MG63 (cell line): ENCODE measurements at places on chromosomes 3 and 15. TPM values are rescaled to one million over a fixed set of nuclear protein-coding genes. Genes with fewer than 3 reads are reported as not detected.

DZIP1L gene
- total RNA-seq = 14.9 and 20.1 TPM in 2 replicates

UBXN7 gene
- total RNA-seq = 9.5 and 13.1 TPM in 2 replicates

DNA sequence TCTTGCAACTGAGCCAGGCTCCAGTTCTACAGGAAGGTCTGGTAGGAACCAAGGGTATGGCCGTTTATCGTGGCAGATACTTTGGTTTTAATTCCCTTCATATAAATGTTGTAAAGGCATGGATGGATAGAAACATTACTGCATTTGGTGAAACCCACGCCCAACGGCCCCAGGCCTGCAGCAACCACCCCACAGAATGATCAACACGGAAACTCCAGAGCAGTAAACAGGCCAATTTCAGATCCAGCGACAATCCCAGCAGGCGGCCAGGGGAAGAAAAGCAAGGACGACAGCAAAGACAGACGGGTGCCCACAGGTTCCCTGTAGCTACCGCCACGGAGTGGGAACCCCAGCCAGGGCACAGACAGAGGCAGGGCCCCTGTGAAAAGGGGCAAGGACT lies 32.6 kb upstream of the PCSK6 start:
- DNase-seq = no peak

- no peak for DNase-seq
Measured at GRCh38 chr3:44070841-44071546, 170.7 kb upstream of the TOPAZ1 start.
